ENCODE measurements at places on chromosomes 11 and 22.

GRCh38 chr22:32475468-32476010 is 928 bp downstream of the FBXO7 start:
- peak; percentile 45 for DNase-seq

DNA sequence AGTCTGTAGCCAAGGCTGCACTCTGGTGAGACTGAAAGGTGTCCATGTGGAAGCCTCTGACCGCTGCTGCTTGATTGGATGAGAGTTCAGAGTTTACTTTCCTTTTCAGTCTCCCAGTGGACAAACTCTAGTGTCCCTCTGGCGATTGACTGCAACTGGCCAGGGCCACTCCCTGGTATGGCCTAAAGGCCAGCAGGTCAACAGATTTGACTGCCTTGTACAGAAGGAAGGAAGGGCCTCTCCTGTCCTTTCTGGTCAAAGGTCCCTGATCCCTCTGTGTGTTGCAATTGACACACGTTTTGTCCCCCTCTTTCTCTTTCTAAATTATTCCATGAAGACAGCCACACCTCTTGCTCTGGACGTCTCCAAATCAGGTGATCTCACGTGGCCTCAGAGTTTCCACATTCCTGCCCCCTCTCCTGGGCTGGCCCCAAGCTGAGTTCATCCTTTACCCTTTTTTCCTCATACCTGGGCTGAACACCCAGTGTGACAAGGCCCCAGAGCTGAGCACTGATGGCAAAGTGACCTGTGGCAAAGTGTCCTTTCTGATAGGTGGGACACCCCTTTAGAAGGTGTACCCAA is 18.7 kb upstream of the FBLN1 start:
- DNase-seq, result no peak

DNA sequence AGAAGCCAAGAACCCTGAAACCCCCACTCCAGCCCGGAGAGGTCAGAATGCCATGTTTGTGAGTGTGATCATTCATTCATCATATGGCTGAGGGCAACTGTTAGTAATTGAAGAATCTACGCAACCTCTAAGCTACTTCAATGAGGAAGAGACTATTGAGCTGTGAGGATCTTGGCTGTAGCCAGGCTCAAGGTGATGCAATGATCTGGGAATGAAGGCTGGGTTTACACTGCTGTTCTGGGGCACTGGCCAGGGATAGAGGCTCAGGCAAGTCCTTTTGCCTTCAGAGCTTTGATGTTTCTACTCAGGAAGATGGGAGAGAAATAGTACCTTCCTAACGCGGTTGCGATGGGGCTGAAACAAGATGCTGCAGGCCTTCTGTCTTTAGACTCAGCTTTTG is 12.9 kb downstream of the CRYBB2 start:
- no peak for DNase-seq

DNA sequence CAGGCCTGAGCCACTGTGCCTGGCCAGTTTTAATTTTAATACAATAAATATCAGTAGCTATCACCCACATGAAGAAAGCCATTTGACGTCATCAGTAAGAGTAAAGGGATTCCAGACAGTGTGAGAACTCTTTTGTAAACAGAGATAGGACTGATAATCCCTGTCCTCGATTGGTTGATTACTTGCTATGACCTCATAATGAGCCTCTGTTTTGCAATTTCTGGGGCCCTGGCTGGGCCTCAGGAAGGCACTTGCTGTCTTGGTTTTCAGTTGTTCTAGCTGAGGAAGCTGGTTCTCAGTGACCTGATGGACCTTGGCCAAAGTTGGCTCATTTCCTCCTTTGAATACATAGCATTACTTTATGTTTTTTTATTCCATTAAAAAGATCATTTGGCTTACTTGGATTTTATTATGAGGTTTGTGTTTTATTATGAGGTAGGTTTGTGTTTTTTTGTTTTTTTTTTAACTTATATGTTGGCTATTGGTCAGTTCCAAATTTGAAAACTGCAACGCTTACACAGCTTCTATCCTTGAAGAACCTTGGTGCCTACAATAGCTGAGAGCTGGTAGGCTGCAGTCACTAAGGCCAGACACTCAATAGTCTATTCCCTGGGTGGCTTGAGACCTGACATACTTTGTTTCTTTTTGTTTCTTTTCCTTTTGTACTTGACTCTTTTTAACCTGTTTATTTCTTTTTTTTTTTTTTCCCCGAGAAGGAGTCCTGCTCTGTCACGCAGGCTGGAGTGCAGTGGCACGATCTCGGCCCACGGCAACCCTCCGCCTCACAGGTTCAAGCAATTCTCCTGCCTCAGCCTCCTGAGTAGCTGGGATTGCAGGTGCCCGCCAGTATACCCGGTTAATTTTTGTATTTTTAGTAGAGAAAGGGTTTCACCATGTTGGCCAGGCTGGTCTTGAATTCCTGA is 20.0 kb downstream of the MARK2 start:
- no peak for DNase-seq

- no peak for DNase-seq
These were observed 9.6 kb downstream of the FAM118A start for GRCh38 chr22:45319324-45319685.

DNA sequence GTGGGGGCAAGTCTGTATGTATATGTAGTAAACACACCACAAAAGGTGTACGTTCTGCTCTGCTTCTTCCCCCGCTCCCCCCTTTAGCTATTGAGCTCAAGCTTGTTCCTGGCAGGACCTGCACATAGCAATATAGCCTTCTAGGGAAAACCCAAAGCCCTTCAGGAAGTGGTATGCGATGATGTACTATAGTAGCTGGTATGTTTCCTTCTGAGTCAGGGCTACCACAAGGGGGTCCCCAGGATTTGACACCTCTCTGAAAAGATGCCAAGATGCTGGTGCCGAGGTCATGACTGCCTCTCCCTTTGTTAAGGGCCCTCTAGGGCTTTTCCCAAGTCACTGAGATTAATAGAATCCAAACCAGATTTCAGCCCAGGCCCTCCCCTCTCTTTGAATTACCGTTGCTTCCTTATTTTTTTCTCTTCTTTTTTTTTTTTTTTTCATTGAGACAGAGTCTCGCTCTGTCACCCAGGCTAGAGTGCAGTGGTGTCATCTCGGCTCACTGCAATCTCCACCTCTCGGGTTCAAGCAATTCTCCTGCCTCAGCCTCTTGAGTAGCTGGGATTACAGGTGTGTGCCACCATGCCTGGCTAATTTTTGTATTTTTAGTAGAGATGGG is 268.4 kb downstream of the ETS1 start:
- no peak for DNase-seq

DNA sequence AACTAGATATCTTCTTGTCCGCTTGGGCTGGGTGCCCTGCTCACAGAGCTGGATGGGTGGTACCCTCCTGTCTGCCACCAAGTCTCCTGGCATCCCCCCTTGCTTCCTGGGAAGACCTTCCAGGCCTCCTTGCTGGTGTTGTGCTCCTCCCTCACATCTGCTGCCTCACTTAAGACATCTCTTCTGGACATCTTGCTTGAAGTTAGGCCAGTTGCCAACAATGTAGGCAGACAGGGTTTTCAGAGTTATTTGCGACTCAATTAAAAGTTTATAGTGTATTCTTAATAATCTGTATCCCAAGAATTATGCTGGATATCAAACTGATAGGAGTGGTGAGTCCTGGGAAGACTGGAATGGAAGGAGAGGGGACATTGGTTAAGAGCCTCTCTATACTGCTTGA is 64.0 kb upstream of the TNRC6B start:
- no peak for DNase-seq

DNA sequence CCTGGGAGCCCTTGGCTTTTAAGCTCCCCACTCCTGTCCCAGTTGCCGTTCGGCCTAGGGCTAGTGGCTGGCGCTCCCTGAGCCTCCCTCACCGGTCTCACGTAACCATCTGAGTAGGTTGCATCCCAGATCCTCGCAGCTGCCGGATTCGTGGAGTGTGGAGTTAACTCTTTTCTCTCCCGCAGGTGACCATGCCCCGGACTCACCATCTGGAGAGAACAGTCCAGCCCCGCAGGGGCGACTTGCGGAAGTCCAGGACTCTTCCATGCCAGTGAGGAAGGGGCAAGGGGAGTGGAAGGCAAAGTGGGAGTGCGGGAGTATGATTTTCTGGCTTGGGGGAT is 902 bp downstream of the MUS81 start:
- no peak for DNase-seq

GRCh38 chr11:17165247-17165890 is 42.4 kb downstream of the PIK3C2A start:
- no peak for DNase-seq

DNA sequence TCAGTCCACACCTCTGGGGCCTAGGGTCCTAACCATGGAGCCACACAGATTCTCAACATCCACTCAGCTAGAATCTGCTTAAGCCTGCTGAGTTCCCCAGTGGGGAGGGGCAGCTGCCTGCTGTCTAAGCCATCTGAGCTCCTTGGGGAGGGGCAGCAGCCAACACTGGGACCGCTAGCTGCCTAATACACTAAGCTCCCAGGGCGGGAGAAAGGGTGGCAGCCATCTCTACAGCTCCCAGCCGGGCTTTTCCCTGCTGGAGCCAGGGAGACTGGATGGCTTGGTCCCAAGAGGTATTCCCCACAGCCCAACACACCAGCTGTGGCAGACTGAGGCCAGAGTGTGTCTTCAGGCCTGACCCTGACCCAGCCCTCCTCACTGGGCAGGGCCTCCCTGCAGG is 217.3 kb upstream of the TMEM45B start:
- DNase-seq, result peak; percentile 64

GRCh38 chr11:106496677-106497076 is 419.2 kb downstream of the AASDHPPT start:
- DNase-seq, result no peak

DNA sequence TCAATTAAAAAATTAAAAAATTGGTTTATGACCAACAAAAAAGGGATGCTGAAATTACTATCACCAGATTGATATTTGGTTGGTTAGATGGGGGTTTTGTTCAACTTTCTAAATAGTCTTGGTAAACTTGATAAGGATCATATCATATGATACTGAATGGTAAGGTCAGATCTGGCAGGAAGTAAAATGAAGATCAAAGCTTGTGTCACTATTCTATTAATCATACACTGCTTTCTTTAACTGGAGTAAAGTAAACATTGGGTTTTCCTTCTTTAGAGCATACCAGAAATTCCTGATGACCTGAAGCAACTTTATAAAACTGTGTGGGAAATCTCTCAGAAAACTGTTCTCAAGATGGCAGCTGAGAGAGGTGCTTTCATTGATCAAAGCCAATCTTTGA is 40.2 kb downstream of the RRM1 start:
- no peak for DNase-seq

DNA sequence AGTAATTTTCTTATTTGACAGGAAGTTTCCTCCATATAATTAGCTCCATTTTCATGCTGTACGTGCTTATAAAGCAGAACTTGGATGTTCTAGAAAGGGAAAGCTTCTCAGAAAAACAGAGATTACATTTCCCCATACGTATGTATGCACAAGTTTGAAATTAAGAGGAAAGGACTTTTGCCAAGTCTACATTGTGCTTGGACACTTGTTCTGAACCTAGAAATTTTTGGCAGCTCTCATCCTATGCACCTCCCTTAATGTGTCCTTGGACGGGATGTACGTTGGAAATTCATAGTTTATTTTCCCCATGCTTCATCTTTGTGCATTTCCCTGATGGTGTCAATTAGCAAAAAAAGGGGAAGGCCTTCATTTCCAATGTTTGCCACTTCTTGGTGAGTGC is 322.7 kb downstream of the BLID start:
- no peak for DNase-seq

DNA sequence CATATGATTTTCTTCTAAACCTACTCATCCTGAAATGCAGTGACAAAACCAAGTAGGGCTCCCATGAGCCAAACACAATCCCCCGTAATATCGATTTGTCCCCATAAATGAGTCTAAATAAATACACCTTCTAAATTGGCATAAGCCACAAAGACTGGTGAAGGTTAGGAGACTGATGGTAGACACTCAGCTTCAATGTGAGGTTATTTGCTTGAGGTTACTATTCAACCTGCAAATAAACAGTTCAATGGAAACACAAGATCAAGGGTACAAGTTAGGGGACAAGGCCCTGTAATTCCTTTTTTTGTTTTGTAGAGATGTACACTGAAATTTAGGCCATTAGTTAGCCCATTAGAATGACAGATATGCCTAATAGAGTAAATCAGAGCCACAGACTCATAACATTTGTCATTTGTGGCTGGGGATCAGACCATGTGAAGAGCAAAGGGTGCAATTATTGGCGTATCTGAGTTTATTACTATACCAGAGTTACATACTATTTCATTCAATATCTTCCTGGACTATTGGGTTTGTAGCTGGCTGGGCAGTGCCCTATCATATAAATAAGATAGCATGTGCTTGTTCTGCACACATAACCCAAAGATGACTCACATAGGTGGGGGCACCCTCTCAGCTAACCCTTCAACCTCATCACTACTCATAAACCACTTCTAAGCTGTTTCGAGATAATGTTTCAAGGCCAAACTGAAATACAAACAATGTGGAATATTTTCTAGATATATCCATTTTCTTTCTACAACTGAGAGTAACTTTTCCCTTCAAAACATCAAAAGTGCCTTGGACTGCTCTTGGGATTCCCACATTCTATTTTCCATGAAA is 695.3 kb downstream of the KCNA4 start:
- no peak for DNase-seq

DNA sequence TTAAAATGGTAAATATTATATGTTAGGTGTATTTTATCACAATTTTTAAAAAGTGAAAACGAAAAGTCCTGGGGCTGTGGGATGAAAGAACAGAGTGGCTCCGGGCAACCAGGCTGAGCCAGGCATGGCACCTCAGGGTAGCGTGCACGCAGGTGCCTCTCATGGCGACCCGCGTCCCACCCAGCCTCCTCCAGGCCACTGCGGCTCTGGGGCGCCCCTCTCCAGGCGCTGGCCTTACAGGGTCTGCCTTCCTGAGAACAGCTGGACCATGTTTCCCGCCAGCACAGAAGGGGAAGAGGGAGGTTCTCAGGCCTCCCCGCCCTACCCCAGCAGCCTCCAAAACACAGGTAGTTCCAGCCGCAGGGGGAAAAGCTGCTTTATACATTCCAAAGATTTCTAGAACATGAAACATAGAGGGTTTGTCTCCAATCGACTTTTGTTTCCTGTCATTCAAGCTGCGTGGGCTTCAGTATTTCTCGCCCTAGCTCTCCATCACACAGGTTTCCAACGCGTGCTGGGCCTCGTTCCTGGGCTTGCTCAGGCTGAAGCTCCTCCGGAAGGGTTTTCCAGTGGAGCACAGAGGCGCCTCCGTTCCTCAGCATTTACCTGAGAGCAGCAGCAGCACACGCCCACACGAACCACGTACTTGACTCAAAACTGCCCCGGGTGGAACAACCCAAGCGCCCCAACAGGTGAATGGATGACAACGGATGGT is 10.5 kb downstream of the EHD1 start:
- DNase-seq, result no peak

DNA sequence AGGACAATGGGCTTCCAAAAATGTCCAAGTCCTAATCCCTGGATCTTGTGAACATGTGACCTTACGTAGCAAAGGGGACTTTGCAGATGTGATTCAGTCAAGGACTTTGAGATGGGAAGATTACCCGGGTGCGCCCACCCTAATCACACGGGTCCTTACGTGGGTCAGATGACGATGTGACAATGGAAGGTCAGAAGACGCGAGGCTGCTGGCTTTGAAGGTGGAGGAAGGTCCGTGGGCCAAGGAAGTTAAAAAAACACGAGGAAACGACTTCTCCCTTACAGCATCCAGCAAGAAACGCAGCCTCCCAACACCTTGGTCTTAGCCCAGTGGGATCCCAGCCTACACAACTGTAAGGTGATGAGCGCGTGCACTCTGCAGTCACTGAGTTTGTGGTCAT is 860.1 kb downstream of the TBC1D22A start:
- DNase-seq, result no peak

GRCh38 chr11:128955636-128956035 is 13.0 kb upstream of the TP53AIP1 start:
- no peak for DNase-seq

- DNase-seq, result no peak
These were observed 12.9 kb downstream of the TSPAN32 start for GRCh38 chr11:2314525-2315394.

- no peak for DNase-seq
These were observed 314.1 kb downstream of the CTTN start for GRCh38 chr11:70712471-70712870.
